Lower lobe of right lung (tissue), 2 donors: ENCODE measurements at places on chromosomes 7 and 10.

DNA sequence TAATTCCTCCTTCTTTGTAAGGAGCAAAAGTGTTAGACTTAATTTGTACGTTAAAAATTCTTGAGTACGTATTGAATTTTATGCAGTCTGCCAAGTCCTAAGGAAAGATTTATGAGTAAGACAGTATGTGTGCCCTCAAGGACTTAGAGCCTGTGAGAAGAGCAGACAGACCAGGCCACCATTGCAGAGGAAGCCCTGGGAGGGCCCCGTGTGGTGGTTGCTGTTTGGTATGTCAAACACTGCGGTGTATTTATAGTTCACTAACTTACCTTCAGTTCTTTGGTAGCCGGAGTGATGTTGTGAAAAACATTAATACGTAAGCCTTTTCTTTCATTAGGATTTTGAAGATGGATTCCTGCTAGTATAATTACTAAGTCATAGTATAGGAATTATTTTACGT is 82.9 kb downstream of the GALNT11 start:
- no peak for DNase-seq

- no peak for DNase-seq
Observed at GRCh38 chr10:102310361-102311024, 65.2 kb downstream of the GBF1 start.

GRCh38 chr10:78982726-78983125 is 86.0 kb upstream of the ZMIZ1 start:
- DNase-seq = no peak

GRCh38 chr7:112214268-112214667 is 7.8 kb downstream of the ZNF277 start:
- DNase-seq = no peak

- DNase-seq = no peak
Observed at GRCh38 chr7:147136352-147136751, 1019.8 kb downstream of the CNTNAP2 start.

GRCh38 chr10:119370972-119371703 is 163.8 kb downstream of the GRK5 start:
- no peak for DNase-seq

- DNase-seq = no peak
Observed at GRCh38 chr10:50554376-50554994, 69.3 kb downstream of the SGMS1 start.

- no peak for DNase-seq
Observed at GRCh38 chr7:45584261-45585210, 10.4 kb downstream of the ADCY1 start.

GRCh38 chr10:34157501-34157900 is 657.6 kb downstream of the PARD3 start:
- DNase-seq = no peak

DNA sequence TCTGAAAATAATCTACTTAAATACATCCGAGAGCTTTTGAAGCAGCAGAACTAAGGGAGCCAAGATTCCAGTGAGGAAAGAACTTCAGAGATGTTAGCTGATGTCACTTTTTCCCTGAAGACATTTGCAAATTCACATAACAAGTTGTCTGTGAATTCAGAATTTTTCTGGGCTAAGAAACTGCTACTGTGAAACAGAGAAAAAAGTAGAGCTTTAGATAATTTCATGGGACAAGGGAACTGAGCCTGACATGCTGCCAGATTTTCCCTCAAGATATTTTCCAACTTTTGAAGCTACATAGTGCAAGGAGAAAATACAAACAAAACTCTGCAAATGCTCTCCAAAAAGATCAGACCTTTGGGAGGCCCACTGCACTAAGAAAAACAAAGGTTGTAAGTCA is 484.2 kb downstream of the ANKRD7 start:
- no peak for DNase-seq

GRCh38 chr10:6014241-6014761 is 37.0 kb upstream of the IL15RA start:
- no peak for DNase-seq

GRCh38 chr10:18610517-18610916 is 40.9 kb downstream of the NSUN6 start:
- no peak for DNase-seq

DNA sequence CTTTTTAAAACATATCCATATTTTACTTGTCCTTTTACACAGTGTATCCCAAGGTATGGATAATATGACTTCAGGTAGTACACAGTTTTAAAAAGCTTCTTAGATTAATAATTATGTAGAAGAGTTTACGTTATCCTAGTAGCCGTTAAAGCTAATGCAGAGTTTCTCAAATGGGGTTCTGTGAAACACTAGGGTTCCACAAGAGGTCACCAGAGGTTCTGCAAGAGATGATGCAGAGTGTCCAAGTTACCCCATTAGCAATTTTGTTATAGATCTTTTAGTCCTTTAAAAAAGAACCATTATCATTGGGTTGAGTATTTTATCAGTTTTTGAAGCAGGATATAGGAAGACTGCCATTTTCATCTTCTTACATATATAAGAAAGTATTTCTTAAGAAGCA is 298.9 kb upstream of the HPS1 start:
- DNase-seq = no peak

DNA sequence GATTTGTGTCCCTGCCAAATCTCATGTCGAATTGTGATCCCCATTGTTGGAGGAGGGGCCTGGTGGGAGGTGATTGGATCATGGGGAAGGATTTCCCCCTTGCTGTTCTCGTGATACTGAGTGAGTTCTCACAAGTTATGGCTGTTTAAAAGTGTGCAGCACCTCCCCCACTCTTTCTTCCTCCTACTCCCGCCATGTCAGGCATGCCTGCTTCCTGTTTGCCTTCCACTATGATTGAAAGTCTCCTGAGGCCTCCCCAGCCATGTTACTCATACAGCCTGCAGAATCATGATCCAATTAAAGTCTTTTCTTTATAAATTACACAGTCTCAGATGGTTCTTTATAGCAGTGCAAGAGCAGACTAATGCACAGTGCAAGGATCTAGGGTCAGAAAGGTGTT is 75.4 kb downstream of the CALD1 start:
- DNase-seq = no peak

- no peak for DNase-seq
Observed at GRCh38 chr10:25694971-25695370, 239.1 kb upstream of the MYO3A start.

DNA sequence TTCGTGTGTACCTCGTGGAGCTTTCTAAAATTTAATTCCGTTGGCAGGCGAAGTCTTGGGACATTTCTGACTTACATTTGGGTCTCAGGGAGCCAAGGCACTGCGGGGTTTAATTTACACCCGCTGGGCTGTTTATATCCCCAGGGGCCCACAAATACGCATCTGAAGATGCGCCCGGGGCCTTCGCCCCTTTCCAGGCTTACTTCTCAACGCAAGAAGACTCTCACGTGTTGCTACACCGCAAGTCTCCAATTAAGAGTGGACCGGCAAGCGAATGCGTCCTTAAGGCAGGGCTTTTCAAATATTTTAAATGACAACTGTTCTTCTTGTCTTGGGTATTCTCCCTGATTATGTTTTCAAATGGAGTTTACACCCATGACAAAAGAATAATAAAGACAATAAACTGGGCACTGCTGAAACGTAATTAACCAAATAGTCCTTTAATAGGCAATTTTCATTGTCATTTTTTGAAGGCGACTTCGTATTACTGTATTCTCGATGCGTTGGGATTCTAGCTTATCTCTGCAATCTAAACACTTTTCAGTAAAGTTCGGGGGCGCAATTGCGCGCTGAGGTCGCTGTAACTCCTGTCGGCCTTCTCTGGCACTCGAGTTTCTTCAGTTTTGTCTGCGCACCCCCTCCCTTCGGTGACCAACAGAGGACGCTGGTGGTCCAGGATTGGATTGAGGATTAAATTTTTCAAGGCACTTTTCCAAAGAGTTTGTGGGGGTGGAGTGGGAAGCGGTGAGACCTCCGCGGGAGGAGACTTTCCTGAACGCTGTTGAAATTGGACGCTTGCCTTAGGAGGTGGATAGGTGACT is 837 bp upstream of the IGFBP3 start:
- peak; percentile 51 for DNase-seq

- DNase-seq = no peak
Observed at GRCh38 chr7:4017785-4018184, 664.3 kb upstream of the FOXK1 start.

GRCh38 chr7:107170051-107170915 is 1.5 kb downstream of the HBP1 start:
- DNase-seq = no peak

- DNase-seq = no peak
Observed at GRCh38 chr7:89247207-89247606, 451.7 kb upstream of the TEX47 start.

DNA sequence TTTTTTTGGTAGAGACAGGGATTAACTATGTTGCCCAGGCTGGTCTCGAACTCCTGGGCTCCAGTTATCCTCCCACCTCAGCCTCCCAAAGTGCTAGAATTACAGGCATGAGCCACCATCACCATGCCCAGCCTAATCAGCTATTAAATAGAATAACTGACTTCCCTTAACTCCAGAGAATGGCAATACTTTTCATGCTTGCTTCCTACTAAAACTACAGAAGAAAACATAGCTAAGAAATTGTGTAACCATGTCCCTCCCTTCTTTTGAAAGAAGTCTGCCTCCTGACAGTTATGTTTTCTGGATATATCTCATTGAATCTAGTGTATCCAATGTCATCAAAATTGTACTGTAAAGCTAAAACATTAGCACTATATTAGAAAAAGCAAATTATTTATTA is 95.6 kb downstream of the KMT2C start:
- no peak for DNase-seq

DNA sequence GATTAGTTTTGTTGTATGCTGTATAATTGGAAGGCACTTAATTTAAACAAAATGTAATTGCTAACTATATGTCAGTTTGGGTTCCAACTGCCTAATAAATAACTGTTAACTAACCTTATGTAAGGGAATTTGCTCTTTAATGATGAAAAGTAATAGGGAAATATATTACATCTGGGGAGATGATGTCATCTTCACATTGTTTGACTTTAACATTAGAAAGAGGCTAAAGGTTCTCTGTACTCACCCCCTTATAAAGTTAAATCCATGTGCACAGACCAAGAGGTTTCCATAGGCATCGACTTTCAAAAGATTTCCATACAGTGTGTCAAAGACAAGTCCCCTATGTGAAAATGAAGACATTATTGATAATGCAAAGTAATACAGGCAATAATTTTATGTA is 87.6 kb downstream of the NT5C2 start:
- no peak for DNase-seq

DNA sequence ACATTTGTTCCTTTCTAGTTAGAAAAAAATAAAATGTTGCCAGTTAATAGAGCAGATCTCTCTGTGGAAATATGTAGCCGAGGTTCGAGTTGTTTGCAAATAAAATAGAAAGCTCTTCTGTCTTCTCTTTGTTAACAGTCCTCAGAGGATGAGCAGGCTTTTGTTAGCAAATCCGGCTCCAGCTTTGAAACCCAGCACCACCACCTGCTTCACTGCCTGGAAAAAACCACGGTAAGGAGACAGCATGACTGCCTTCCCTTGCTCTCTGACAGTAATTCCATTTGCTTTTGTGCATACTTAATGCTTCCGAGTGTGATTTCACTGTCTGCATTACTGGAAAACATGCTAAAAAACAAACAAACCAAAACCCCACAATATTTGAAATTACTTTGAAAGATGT is 115.6 kb downstream of the TSPAN12 start:
- DNase-seq = no peak

DNA sequence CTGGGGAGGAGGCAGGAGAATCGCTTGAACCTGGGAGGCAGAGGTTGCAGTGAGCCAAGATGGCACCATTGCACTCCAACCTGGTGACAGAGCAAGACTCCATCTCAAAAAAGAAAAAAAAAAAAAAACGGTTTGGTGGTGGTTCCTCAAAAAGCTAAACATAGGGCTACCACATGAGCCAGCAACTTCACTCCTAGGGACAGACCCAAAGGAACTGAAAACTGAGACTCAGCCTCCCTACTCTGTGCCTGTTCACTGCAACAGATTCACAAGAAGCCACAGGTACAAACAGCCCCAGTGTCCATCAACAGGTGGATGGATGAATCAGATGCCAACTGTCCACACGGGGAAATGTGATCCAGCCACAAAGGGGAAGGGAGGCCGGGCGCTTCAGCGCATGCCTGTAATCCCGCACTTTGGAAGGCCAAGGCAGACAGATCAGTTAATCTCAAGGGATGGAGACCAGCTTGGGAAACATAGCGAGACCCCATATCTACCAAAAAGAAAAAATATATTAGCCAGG is 79.1 kb upstream of the TNRC18 start:
- DNase-seq = no peak

- peak; percentile 46 for DNase-seq
Observed at GRCh38 chr7:94620703-94621118, 35.2 kb downstream of the SGCE start.

- DNase-seq = no peak
Observed at GRCh38 chr7:158760445-158760764, 55.8 kb upstream of the NCAPG2 start.

DNA sequence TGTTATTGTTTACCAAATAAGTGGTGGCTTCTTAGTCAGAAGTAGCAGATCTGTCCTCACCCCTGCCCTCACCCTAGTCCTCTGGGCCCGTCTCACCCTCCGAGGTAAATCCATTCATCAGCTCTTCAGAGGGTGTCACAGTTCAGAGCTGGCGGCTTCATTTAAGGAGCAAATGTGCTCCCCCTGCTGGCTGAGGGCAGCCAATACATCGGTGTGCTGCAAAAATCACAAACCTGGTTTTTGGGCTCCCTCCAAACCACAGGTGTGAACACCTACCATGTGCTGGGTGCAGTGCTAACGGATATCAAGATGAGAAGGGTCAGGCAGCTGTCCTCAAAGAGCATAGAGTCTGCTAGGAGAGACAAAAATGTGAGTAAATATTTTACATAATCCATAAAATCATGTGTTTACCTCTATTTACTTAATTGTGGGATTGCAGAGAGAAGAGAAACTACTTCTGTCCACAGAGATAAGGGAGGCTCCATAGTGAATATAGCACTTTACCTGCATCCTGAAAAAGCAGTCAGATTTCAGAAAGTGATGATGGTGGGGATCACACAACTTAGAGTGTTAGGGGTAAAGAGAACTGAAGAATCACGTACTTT is 15.5 kb upstream of the CRTAC1 start:
- peak; percentile 60 for DNase-seq

DNA sequence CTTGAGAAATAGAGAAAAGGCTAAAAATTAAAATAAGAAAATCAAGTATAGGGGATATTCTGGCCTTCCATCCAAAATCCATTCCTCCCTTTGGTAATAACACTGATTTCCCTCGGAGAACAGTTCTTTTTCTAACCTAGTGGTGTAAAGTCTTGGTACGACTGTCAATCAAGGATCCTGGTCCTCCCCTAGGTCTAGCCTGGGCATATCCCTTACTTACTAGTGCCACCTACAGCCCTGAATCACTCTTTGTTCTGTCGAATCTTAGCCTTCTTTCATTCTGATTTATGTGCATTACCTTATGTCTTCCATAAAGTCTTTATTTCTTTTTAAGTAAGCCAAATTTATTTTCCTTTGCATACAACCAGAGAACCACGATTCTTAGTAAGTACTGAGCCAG is 298.7 kb upstream of the LRRTM3 start:
- DNase-seq = no peak

- no peak for DNase-seq
Observed at GRCh38 chr10:131946880-131947279, 34.8 kb downstream of the BNIP3 start.

- DNase-seq = no peak
Observed at GRCh38 chr7:83105948-83106347, 56.7 kb downstream of the PCLO start.

GRCh38 chr10:96772196-96772595 is 51.9 kb upstream of the PIK3AP1 start:
- DNase-seq = no peak

GRCh38 chr10:89183571-89183970 is 23.5 kb downstream of the CH25H start:
- no peak for DNase-seq

- no peak for DNase-seq
Observed at GRCh38 chr7:147245274-147245673, 1128.7 kb downstream of the CNTNAP2 start.

GRCh38 chr10:122648599-122649428 is 50.8 kb downstream of the C10orf120 start:
- DNase-seq = peak; percentile 57
